ENCODE measurements at places on chromosomes 16 and 17. TPM values are rescaled to one million over a fixed set of nuclear protein-coding genes. Genes with fewer than 3 reads are reported as not detected.

GRCh38 chr17:1995907-1996799, 29.0 kb downstream of the RTN4RL1 start:
- peaks cover 37% of the 10 kb centered on the region for H3K27me3 ChIP-seq
- H3K36me3 ChIP-seq = peaks cover 2% of the 10 kb centered on the region
- no peak overlapping the region for H3K4me3 ChIP-seq
- H3K27ac ChIP-seq = no peak overlapping the region
- no peaks in the 10 kb centered on the region for H3K4me1 ChIP-seq

GRCh38 chr16:24124291-24124690, 131.8 kb upstream of the CACNG3 start:
- no peak overlapping the region for H3K4me3 ChIP-seq
- no peak overlapping the region for H3K27ac ChIP-seq
- no peaks in the 10 kb centered on the region for H3K27me3 ChIP-seq
- no peak for DNase-seq
- peaks cover 32% of the 10 kb centered on the region for H3K36me3 ChIP-seq
- H3K4me1 ChIP-seq = no peaks in the 10 kb centered on the region

- peaks cover 74% of the 10 kb centered on the region for H3K4me1 ChIP-seq
- no peaks in the 10 kb centered on the region for H3K27me3 ChIP-seq
- DNase-seq = no peak
- peaks cover 31% of the 10 kb centered on the region for H3K36me3 ChIP-seq
- H3K27ac ChIP-seq = no peak overlapping the region
These were observed 5.8 kb downstream of the CMC2 start for GRCh38 chr16:81000873-81001272.

- DNase-seq = no peak
- H3K27me3 ChIP-seq = no peaks in the 10 kb centered on the region
- no peak overlapping the region for H3K4me3 ChIP-seq
- H3K36me3 ChIP-seq = peaks cover 18% of the 10 kb centered on the region
- no peak overlapping the region for H3K27ac ChIP-seq
- H3K4me1 ChIP-seq = peaks cover 3% of the 10 kb centered on the region
These were observed 20.0 kb downstream of the CCL17 start for GRCh38 chr16:57424583-57424982.

GRCh38 chr17:63658366-63658765, 36.1 kb downstream of the MAP3K3 start:
- no peaks in the 10 kb centered on the region for H3K27me3 ChIP-seq
- DNase-seq = no peak
- H3K4me1 ChIP-seq = no peaks in the 10 kb centered on the region
- H3K36me3 ChIP-seq = peaks cover 26% of the 10 kb centered on the region

DNA sequence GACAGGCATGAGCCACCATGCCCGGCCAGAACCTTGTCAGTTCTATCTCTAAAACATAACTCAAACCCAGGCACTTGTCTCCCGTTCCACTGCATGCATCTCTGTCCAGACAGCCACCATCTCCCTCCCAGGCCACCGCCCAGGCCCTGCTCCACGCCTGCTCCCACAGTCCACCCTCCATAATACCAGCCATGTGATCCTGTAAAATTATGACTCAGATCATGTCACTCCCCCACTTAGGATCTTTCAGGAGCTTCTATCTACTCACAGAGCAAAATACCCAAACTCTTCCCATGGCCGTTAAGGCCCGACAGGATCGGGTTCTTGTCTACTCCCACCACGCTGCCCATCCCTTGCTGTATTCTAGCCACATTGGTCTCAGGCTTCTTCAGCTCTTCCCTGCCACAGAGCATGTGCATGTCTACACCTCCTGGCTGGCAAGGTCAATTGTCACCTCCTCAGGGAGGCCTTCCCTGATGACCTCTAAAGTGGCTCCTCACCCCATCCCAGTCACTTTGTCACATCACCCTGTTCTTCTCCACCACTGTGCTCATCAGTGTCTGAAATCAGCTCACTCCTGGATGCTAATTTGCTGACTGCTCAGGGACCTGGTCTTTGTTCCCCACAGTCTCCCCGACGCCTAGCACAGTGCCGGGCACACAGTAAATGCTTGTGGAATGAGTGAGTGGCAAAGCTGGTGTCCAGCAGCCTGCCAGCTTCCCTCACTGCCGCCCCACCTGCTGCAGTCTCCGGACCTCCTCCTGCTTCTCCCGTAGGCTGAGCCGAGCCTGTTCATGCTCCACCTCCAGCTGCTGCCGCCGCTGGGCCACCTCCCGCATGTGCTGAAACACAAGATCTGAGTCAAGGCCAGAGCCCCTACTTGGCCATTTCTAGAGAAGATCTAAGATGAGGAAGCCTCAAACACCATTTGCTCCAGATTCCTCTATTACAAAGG, 6.7 kb downstream of the TSPOAP1 start:
- no peak overlapping the region for H3K4me3 ChIP-seq
- H3K36me3 ChIP-seq = peaks cover 36% of the 10 kb centered on the region
- no peaks in the 10 kb centered on the region for H3K27me3 ChIP-seq
- H3K27ac ChIP-seq = peak overlapping the region; percentile 80
- peaks cover 27% of the 10 kb centered on the region for H3K4me1 ChIP-seq
- DNase-seq = no peak

- DNase-seq = peak; percentile 72
- H3K4me1 ChIP-seq = peaks cover 34% of the 10 kb centered on the region
- peaks cover 24% of the 10 kb centered on the region for H3K36me3 ChIP-seq
- peak within 1 kb of the TSS; percentile 82 for H3K27ac ChIP-seq
- H3K4me3 ChIP-seq = peak within 1 kb of the TSS; percentile 90
These were observed at the start of gene TRAF4 for GRCh38 chr17:28743243-28744103. TRAF4 (plus strand) TSS chr17:28744011; CDS start chr17:28744113, 102 bp downstream.

DNA sequence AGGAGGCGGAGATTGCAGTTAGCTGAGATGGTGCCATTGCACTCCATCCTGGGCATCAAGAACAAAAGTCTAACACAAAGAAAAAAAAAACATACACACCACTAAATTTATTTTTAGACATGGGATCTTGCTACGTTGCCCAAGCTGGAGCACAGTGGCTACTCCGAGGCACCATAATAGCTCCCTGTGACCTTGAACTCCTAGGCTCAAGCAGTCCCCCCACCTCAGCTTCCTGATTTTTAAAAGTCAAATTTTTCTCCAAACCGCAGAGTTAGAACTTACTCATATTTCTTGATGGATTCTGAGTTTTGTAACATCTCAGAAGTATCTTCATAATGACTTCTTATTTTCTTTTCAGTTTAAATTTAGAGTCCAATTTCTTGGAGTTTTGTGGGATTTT, 3.4 kb downstream of the CMTM4 start:
- H3K27me3 ChIP-seq = peaks cover 38% of the 10 kb centered on the region
- H3K36me3 ChIP-seq = no peaks in the 10 kb centered on the region
- H3K4me3 ChIP-seq = no peak overlapping the region
- no peak for DNase-seq
- H3K4me1 ChIP-seq = no peaks in the 10 kb centered on the region

- H3K27me3 ChIP-seq = no peaks in the 10 kb centered on the region
- DNase-seq = no peak
- peaks cover 41% of the 10 kb centered on the region for H3K4me1 ChIP-seq
- no peak overlapping the region for H3K4me3 ChIP-seq
These were observed 13.2 kb downstream of the DYNLRB2 start for GRCh38 chr16:80554033-80554432.

DNA sequence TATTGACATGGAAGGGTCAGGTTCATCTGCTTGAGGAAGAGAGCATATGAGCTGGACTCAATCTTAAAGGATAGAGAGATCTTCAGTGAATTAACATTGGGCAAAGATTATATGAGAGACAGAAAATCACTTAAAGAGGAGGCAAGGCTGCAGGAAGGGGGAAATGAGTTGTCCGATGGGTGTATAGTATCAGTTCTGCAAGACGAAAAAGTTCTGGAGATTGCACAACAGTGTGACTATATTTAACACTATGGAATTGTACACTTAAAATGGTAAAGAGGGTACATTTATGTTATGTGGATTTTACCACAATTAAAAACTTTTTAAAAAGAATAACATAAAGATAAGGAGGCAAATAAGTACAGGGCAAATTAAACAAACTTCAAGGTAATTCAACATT, 80.7 kb downstream of the HELZ start:
- DNase-seq = no peak
- no peaks in the 10 kb centered on the region for H3K4me1 ChIP-seq
- no peak overlapping the region for H3K4me3 ChIP-seq
- no peaks in the 10 kb centered on the region for H3K27me3 ChIP-seq
- no peak overlapping the region for H3K27ac ChIP-seq

DNA sequence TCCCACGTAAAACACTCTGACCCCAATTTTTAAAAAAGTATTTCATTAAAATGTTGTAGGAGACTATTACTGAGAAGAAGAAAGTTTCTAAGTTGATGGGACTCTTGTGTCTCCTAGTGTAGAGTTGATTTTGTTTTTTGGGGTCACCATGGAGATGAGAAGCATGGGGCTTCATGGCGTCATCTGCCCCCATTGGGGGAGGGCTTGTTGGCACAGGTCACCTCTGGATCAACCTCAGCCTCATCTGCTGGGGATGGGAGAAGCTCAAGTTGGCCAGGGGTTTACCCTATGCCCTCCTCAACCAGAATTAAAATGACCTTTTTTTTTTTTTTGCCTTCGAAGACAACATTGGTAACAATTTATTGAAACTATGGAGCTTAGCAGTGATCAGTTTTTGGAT, 28.3 kb downstream of the MSI2 start:
- H3K4me1 ChIP-seq = peaks cover 95% of the 10 kb centered on the region
- H3K27me3 ChIP-seq = no peaks in the 10 kb centered on the region
- no peak for DNase-seq
- peak overlapping the region; percentile 59 for H3K4me3 ChIP-seq
- H3K36me3 ChIP-seq = peaks cover 49% of the 10 kb centered on the region
- peak overlapping the region; percentile 94 for H3K27ac ChIP-seq

DNA sequence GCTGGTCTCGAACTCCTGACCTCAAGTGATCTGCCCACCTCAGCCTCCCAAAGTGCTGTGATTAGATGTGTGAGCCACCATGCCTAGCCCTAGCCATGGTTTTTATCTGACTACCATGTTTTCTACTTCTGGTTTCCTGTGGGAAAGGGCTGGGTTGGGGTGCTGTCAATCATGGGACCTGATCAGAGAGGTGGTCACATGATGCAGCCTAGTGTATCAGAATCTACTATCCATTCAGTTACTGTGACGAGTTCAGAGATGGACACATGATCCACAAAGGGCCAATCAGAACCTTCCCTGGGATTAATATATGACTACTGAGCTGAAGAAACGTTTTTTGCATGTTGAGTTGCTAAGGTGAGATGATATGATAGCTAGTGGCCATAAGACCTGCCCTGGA, 59.1 kb downstream of the ABCC6 start:
- no peak for DNase-seq
- H3K27me3 ChIP-seq = peaks cover 6% of the 10 kb centered on the region
- no peak overlapping the region for H3K4me3 ChIP-seq
- H3K4me1 ChIP-seq = peaks cover 5% of the 10 kb centered on the region

DNA sequence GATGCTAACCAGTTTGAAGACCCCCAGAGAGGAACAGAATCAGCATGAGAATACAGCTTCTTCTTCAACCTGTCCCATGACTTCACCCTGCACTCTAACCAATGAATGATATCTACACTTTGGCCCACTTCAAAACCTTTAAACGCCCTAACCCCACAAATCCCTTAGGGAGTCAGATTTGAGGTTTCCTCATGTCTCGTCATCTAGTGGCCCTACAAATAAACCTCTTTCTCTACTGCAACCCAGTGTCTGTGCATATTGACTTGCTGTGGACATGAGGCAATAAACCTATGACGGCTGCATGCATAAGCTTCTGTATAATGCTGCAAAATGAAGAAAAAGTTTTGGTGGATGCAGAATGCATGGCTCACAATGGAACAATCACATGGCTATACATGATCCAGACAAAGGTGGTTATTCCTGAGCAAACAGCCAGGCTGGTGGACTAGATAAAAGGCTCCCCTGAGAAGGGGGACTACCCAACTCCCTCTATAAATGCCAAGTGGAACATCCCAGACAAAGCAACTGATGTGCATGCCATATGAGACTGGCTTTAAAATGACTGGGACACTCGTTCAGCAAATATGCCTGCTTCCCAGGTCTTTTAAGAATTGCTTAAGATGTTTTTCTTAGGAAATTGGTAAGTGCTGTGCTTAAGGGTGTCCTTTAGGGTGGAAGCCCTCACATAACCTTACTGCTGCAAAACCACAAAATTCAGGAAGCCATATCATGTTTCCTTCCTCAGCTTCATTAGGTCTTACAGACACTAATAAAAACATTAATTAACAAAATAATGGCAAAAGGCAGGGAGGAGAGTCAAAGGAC, 12.2 kb downstream of the N4BP1 start:
- H3K27me3 ChIP-seq = no peaks in the 10 kb centered on the region
- DNase-seq = no peak
- H3K27ac ChIP-seq = peak overlapping the region; percentile 90
- H3K4me1 ChIP-seq = peaks cover 55% of the 10 kb centered on the region
- H3K4me3 ChIP-seq = no peak overlapping the region

DNA sequence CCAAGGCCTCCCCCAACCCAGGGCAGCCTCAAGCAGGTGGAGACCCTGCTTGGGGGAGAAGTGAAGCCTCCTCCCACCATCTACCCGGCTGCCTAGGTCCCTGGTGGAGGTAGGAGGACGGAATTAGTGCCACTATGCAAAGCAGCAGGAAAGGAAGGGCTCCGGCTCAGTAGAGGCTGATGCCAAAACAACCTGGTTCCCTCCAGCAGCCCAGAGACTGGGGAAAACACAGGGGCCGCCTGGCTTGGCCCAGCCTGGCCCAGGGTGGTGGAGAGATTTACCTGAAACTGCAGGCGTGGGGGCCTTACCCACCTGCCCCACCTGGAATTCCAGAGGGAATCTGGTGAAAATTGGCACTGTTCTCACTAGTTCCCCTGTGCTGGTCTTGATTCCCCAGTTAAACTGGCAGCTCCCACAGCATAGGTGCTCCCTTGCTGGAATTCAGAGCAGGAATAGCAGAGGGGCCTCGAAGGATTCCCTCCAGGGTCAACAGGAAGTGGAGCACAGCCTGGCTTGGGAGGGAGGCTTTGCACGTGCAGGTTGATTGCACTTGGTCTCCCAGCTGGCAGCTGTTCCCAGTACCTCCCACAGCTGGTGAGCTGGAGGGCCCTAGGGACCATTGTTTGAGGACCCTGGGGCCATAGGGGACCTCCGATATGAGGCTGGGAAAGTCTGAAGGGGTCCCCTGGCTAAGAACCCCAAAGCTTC, 4.5 kb downstream of the CD79B start:
- peaks cover 17% of the 10 kb centered on the region for H3K4me1 ChIP-seq
- DNase-seq = no peak
- H3K36me3 ChIP-seq = peaks cover 9% of the 10 kb centered on the region
- no peaks in the 10 kb centered on the region for H3K27me3 ChIP-seq
- H3K27ac ChIP-seq = no peak overlapping the region

DNA sequence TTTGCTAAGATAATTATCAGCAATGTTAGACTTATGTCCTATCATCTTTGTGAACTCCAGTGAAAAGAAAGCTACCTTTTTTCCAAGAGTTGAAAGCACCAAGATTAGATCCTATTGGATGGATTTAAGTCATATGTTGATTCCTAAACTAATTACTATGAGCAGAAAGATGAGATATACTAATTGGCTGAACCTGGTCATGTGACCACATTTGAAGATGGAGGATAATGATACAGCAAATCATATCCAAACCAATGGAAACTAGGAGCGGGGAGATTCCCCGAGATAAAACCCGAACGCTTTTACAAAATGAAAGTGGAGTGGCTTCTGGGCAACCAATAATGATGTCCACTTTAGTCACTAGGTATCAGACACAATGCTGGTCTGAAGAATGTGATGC, 1060.2 kb upstream of the EEF2KMT start:
- no peak overlapping the region for H3K27ac ChIP-seq
- no peaks in the 10 kb centered on the region for H3K27me3 ChIP-seq
- no peak for DNase-seq
- H3K36me3 ChIP-seq = no peaks in the 10 kb centered on the region

Gene PABPN1L
- total RNA-seq = not detected

Gene CTRB2
- total RNA-seq = not detected

Gene VAT1L
- total RNA-seq = not detected

Gene TBC1D3
- total RNA-seq = not detected

Gene PRAC1
- not detected for total RNA-seq

Gene ACBD4
- total RNA-seq = 12.5 TPM

Gene HP
- total RNA-seq = not detected

Gene NPIPA8
- 0.44 TPM for total RNA-seq

Gene CCL18
- total RNA-seq = not detected

Gene CHST4
- not detected for total RNA-seq

Gene CACNG1
- not detected for total RNA-seq
